Activated naive CD8-positive, alpha-beta T cell treated with anti-CD3 and anti-CD28 coated beads, Interleukin-2, amount 10 ng/mL, durations not matched to agents 7 days and 5 days (primary cell): ENCODE measurements at places on chromosomes 6 and 20. TPM values are rescaled to one million over a fixed set of nuclear protein-coding genes. Genes with fewer than 3 reads are reported as not detected.

MCHR2 gene
- not detected for total RNA-seq

CENPW gene
- total RNA-seq, result 43.3 TPM

- no peak for DNase-seq
Observed at GRCh38 chr6:4316867-4317400, 181.6 kb upstream of the ECI2 start.

- DNase-seq, result no peak
Observed at GRCh38 chr6:142822842-142823241, 122.1 kb downstream of the HIVEP2 start.

GRCh38 chr6:82017288-82017687 lies 230.3 kb downstream of the IBTK start:
- DNase-seq, result no peak
